ENCODE measurements at places on chromosomes 7 and 10.

DNA sequence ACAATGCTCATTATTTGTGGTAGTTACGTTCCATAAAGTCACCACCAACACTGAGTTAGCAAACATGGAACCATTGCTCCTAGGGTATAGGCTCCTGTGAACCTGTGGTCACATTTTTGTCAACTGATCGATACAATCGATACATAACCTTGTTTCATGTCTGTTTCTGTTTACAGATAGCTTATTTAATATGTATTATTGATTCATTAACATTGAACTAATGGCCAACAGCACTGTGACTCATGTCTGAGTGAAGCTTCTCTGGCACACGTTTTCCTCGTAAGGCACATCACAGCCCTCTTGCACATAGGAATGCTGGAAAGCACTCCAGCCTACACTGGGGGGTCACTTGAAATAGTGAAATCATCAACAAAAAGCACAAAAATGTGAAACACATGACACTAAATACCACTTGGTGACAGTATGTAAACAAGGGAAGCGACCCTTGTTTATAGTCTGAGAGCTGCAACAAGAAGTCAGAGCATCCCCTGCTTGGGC, 27.0 kb downstream of the GHRHR start:
- DNase-seq, result no peak

- DNase-seq, result no peak
Observed at GRCh38 chr7:44145969-44146911, 5.1 kb upstream of the MYL7 start.

- no peak for DNase-seq
Observed at GRCh38 chr7:5339955-5340354, 57.2 kb downstream of the SLC29A4 start.

DNA sequence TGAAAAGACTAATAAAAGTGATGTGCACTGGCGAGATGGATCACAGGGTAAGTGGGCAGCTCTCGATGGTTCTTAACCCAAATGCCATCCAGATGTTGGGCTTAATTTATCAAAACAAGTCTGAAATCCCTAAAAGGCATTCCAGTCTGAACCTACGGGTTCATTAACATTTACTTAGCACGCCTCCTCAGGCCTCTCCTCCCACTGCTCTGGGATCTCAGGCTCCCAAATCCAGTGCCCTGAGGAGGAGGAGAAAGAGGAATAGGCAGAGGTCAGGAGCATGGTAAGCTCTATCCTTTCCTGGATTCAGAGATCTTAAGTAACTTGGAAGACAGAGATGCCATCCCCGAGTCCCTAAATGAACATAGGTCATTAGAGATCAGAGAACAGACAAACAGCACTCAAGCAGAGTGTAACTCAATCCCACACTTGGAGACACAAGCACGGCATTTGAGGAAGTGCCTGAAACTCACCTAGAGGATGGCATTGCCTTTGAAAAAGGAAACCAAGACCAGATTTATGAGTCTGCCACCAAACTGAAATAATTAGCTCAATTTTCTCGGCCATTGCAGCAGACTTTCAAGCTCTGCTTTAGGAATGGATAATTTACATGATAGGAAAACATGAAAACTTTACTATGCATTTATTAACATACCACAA, 140.9 kb downstream of the CXCL12 start:
- DNase-seq, result no peak

GRCh38 chr10:81865581-81865980, 9.4 kb upstream of the NRG3 start:
- no peak for DNase-seq

DNA sequence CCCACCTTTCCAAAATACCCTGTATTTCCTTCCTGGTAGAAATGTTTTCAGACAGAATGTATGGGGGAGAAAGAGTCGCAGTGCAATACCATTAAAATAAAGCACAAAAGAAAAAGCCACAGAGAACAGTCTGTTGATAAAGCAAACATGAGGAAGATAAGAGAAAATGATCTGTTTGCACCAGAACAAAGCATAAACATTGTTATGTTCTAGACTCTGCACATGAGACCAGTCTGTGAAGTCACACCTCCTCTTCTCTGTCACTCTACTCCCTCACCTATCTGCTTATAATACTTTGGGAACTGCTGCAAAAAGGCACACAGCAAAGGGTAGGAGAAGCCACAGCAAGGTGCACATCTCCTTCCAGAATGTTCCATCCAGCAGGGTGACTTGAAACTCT, 67.2 kb upstream of the LRGUK start:
- DNase-seq, result no peak

DNA sequence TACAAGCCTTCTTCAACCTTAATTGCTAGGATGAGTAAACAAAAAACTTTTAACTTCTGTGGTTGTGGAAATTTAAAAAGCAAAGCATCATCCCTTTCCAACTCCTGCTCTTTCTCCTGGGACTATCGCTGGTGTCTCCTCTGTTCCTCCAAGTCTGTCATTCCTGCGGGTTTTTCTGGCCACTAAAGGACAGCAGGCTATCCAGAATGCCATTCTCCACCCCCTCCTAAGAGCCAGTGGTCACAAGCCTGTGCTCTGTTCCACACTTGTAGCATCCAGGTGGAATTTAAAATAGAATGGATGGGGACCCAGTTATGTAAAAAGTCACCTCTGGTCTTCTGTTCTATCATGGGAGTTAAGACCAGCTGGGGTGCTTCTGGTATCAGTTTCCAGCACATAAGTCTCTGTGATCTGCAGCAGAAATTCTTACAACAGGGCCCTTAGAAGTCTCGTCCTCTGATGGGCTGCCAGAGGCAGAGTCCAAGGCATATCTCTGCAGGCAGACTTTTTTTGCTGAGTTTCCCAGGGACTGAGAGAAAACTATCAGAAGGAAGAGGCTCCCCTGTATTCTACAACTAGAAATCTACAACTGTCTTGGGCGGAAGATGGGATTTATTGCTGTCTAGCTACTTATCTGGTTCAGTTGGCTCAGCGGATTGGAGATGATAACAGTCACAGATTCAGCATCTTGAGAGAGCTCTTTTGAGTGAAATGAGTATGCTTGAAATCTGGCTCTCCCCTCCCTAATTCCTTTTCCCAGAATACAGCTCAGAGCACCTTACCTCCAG, 5.1 kb upstream of the WNT16 start:
- DNase-seq, result no peak

DNA sequence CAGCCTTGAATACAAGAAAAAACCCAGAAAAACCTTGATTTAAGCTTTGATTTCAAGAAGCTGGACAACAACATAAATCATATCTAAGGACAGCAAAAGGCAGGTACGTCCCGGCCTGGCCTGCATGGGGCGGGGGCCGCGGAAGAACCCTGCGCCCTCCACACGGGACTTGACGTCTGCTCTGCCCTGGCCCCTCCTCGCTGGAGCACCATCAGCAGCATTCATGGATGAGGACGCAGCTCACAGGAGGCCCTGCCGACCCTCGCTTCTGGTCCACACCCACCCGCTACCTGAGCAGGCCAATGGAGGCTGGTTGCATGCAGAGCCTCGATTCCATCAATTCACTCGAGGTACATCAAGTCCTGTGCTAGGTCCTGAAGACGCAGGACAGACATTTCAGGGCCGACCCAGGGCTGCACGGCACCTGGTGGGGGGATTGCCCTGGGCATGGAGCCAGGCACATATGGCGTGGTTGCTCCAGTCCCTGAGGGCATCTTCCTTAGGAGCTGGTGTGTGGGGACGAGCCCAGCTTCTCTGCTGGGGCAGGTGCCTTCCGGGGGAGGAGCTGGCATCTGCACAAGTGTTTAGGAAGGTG, 63.1 kb upstream of the NKX6-2 start:
- DNase-seq, result no peak

DNA sequence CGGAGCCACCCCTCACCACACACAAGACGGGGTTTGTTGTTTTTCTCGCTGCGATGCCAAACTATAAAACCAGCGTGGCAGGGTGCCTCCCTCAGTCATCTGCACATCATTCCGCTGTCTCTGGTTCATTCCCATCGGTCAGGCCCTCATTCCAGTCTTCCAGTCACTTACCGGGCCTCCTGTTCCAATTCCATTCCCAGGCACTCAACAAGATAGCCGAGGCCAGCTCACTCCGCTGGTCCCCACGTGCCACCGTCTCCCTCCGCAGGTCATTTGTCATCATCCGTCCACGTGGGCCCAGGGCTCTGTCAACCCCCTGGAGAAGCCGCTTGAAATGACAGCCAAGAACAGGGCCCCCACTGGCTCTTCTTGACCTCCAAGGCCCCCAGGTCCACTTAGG, 6.1 kb upstream of the TMEM184A start:
- no peak for DNase-seq

DNA sequence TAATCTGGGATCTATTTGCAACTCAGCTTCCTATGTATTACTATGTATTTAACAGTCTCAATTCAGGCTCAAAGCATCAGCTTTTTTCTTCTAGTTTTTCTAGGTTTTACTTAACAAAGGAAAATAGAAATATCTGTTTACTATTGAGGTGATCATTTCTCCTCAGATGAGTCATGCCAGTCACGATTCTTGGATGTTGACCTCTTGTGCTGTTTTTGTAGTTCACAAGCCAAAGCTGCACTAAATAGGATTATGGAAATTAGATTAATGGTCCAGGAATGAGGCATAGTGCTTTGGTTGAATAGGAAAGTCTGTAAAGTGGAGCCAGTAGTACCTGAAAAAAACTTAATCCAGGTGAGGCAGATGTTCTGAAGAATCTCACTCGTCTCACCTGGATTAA, 198.3 kb upstream of the KAT6B start:
- DNase-seq, result no peak

DNA sequence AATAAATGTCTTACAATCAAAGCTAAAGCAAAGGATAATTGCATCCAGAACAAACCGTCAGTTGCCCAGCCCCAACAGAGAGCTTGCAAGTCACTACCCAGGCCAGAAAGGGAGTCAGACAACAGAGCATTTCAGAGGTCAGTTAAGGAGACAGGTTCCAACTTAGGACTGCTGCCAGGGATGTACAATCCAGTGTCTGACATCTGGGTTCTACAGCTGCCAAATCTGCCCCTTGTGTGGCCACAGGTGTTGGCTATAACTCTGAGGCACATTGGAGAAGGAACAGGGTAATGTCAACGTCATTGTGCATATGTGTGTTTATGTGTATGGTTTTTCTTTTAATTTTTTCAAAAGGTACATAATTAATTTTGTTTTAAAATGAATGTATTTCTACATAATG, 85.2 kb upstream of the GLCCI1 start:
- DNase-seq, result no peak

DNA sequence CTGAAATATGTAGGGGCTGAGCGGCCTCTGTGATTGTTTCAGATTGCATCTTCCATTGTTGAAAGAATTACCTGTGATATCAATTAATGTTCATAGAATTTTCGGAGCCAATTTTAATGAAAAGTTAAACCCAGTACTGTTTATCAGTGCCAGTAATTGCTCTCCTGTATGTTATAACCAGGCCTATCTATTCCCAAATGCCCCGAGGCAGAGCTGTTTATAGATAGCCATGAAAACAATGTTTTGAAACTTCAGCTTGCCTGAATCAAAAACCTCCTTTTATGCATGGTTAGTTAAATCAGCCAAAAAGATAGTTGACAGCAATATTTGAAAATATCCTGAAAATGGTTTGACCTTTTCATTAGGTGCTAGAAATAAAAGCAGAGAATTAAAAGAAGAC, 50.1 kb upstream of the HDAC9 start:
- no peak for DNase-seq

- peak; percentile 27 for DNase-seq
Observed at GRCh38 chr10:44986670-44987069, 8.1 kb upstream of the DEPP1 start.

- DNase-seq, result no peak
Observed at GRCh38 chr7:55073976-55074528, 55.2 kb downstream of the EGFR start.

GRCh38 chr7:47435889-47436312, 146.0 kb downstream of the TNS3 start:
- DNase-seq, result peak; percentile 49

DNA sequence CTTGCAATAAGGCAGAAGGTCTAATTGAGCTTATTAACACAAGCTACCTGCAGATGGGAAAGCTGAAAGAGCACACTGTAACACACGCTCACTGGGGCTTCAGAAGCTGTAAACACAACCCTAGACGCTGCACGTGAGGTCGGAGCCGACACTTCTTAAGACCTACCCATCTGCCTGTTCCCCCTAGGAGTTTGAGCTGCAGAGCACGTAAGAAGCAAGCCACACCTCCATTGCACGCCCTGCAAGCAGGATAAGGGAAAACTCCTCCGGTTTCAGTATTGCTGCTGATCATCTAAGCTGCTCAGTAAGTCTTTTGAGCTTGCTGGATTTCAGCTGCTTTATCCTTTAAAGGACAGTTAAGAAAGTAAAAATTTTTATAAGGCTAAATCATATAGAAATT, 244.0 kb upstream of the ZWINT start:
- DNase-seq, result no peak

DNA sequence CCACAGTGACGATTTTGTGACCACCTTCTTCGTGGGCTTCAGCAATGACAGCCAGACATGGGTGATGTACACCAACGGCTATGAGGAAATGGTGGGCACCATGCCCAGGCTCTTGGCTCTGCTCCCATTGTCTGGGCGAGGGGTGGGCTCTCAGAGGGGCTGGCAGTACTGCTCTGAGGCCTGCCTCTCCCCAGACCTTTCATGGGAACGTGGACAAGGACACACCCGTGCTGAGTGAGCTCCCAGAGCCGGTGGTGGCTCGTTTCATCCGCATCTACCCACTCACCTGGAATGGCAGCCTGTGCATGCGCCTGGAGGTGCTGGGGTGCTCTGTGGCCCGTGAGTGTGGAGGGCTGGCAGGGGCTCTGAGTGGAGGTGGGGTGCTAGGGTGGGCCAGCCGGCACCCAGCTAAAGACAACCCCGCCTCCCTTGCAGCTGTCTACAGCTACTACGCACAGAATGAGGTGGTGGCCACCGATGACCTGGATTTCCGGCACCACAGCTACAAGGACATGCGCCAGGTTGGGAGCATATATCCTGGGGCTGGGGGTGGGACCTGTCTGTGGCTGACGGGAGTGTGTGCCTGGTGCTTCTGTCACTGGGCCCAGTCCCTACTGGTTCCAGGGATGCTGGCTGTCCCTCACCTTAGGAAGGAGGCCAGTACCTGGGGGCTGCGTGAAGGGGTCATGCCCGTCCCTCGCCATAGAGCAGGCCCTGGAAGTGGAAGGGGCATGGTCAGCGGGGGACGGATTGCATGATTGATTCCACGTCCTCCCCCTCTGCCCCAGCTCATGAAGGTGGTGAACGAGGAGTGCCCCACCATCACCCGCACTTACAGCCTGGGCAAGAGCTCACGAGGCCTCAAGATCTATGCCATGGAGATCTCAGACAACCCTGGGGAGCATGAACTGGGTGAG, 6.8 kb downstream of the AEBP1 start:
- no peak for DNase-seq

GRCh38 chr10:95414844-95415485, 124.2 kb upstream of the PDLIM1 start:
- no peak for DNase-seq

- no peak for DNase-seq
Observed at GRCh38 chr7:134702366-134703240, 56.0 kb downstream of the BPGM start.

DNA sequence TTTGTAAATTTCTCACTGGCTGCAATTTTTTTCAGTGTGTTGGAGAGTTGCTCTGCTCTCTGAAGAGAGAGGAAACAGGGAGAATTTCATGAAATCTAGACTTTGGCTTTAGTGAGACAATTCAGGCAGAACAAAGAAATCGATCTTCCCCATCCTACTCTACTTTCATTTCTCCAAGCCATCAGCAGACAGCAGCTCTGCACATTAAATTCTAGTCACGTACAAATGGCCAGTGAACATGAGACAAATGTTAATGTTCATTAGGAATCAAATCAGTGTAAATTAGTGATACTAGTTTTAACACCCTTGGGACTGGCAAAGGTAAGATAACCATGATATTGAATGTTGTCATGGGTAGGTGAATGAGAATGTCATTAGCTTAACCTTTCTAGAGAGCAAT, 140.8 kb downstream of the ANLN start:
- DNase-seq, result no peak

All from KBM-7 (cell line).